ENCODE measurements at places on chromosomes 16 and 17. TPM values are rescaled to one million over a fixed set of nuclear protein-coding genes. Genes with fewer than 3 reads are reported as not detected.

DNA sequence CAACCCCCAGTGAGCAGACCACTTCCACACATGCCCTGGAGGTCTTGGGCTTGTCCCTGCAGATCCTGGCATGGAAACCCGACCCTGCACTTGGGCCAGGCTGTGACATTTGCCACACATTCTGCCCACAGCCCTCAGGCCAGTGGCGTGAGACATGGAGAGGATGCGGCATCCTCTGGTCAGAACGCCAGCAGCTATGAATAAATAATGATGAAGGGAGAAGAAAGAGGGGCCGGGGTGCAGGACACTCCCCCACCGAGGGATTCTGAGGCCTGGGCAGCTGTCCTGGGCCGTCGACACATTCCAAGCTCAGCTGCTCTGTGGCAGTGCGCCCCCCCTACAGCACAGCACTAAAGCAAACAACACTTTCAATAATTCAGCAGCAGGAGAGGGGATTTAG lies 148.8 kb downstream of the ENGASE start:
- no peak for DNase-seq

Gene TMEM92
- polyA plus RNA-seq, result 2.5 TPM

DNA sequence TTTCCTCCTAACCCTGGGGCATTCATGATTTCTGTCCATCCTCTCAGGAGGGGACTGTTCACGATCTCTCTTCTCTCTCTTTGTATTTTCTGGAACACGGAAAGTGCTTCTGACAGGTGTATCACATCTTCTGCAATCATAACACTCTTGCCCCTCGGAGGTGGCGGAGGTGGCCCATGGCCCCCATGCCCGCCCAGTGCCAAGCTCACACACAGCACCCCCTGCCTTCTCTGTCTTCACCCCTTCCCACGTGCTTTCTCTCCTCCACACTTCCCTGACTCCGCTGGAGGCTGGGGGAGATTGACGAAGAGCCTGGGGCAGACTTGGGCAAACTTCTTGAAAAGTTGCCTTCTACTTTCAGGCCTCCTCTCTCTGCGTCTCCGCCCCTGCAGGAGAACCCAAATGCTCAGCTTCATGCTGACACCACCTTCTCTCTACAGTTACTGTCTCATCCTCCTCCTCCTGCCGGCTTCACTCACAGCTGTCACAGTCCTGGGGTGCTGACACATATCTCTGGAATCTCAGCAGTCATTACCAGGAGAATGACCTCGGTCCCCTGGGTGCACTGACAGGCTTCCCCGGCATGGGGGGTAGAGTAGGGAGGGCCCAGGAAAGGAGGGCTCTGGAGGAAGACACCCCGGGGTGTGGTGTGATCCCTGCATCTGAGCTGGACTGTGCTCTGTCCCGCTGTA lies 127.1 kb downstream of the ENGASE start:
- DNase-seq, result no peak

Gene ZFPM1
- 2.1 TPM for polyA plus RNA-seq

Gene FZD2
- polyA plus RNA-seq, result 14.7 TPM

Gene GAS2L2
- 0.09 TPM for polyA plus RNA-seq

Gene RAB11FIP3
- polyA plus RNA-seq, result 57.0 TPM

Gene TBC1D26
- polyA plus RNA-seq, result not detected

Gene CA7
- polyA plus RNA-seq, result not detected

- no peak for DNase-seq
Measured at GRCh38 chr17:79473111-79473875, 137.6 kb downstream of the RBFOX3 start.

DNA sequence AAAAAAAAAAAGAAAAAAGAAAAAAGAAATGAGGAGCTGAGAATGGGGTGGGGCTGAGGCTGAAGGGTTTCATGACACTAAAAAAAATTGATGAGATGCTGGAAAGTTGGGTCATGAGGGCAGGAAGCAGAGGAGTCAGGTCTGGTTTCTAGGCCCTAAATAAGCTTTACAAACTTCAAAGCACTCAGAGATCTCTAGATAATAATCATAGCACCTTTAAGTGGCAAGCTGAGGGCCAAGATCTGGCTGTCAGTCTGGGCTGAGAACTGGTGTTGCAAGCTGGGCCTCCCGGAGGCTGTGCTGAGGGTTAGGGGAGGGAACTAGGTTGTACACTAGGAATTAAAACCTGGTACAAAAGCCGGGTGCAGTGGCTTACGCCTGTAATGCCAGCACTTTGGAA lies 6.4 kb downstream of the ZNF764 start:
- no peak for DNase-seq

- DNase-seq, result no peak
Measured at GRCh38 chr17:9308069-9308468, 267.6 kb downstream of the STX8 start.

- no peak for DNase-seq
Measured at GRCh38 chr17:41520821-41521521, 2.3 kb upstream of the KRT15 start.

Gene TPSD1
- polyA plus RNA-seq, result 2.1 TPM

- DNase-seq, result no peak
Measured at GRCh38 chr17:28711723-28712031, at the start of gene PROCA1. PROCA1 (minus strand) TSS chr17:28711888; CDS start chr17:28711660, 228 bp downstream.

- DNase-seq, result no peak
Measured at GRCh38 chr17:77089124-77089490, 51.7 kb upstream of the SEC14L1 start.

Gene KRT16
- polyA plus RNA-seq, result 0.20 TPM

Gene TP53TG3C
- polyA plus RNA-seq, result not detected

Gene IL34
- polyA plus RNA-seq, result 2.8 TPM

Data from urinary bladder (tissue), 4 donors.